ENCODE measurements at places on chromosomes 3 and 15.

- peak; percentile 69 for DNase-seq
These were observed 62.7 kb upstream of the KLF13 start for GRCh38 chr15:31263751-31264558.

DNA sequence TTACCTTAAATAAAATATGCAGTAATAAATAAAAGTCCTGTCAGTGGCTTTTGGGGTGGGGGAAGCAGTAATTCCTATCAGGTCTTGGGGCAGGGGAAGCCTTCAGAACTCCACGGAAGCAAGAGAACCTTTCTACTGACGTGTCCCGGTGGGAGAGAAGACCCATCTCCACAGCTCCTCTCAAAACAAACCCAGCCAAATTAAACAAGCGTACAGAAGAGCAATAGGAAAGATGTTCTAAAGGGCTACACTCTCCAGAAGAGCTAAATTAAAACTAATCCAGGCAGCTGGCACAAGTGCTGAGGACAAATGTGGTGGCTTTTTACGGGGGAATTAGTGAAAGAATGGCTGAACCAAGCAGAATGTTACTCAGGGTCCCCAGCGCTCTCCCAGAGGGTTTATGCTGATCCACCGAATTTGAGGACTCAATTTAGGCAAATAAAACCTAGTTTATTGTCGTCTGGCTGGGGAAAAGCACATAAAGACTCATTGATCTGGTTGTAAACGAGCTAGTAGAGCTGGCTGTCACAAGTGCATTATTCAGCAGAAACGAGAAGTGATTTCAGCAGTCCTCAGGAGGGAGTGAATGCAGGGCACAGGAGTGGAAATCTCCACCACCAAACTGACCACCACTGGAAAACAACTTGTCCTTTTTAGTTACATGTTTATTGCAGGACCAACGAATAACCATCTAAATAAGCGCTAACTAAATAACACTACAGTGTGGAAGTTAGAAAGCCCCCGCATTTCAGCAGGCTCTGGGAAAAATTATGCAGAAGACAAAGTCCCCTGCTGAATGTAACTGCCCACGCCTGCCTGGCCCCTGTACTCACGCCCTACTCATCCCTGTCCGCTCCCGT is 13.5 kb downstream of the BFSP2 start:
- no peak for DNase-seq

GRCh38 chr3:61940236-61940635 is 378.9 kb downstream of the PTPRG start:
- DNase-seq = no peak

- no peak for DNase-seq
These were observed 168.5 kb downstream of the MECOM start for GRCh38 chr3:169494982-169495381.

- no peak for DNase-seq
These were observed 929.2 kb upstream of the CFAP20DC start for GRCh38 chr3:59978979-59979378.

DNA sequence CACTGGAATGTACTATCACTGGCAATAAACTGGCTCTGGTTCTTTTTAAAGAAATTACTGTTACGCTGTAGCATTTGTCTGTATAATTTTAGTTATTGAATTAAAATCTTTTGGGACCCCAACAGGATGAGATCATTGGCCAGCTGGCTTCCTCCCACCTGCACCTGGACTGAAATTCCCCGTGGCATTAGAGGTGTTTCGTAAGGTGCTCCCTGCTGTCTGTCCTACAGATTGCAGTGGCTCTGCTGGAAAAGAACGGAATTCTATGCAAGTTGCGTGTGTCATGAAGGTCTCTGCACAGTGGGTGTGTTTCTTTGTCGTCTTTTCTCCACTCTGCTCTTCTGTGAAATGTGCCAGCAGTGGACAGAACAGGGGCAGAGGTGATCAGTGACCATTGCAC is 383.4 kb downstream of the PTPRG start:
- no peak for DNase-seq

- no peak for DNase-seq
These were observed 33.6 kb downstream of the PARP14 start for GRCh38 chr3:122714273-122714672.

- no peak for DNase-seq
These were observed 105.9 kb downstream of the TOP2B start for GRCh38 chr3:25558796-25559195.

- no peak for DNase-seq
These were observed 863.7 kb upstream of the SEMA6D start for GRCh38 chr15:46853600-46853999.

DNA sequence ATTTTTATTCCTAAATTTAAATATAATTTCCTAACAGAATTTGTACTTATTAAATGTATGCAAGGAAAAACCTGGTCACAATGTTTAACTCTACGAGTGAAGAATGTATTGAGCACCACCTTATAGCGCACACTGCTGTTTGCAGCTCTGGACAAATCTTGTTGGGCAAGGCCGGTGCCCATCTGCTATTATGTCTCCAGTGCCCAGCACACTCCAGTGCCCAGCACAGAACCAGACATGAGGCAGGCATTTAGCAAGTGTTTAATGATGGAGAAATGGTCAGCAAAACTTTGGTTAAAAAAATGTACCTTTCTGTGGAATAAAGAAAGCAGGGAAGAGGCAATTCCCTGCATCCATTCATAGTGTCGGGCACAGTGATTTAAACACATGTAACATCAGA is 254.7 kb upstream of the TRIM42 start:
- DNase-seq = no peak

Data from NCI-H774 (cell line).